ENCODE measurements at places on chromosomes 3 and 15.

DNA sequence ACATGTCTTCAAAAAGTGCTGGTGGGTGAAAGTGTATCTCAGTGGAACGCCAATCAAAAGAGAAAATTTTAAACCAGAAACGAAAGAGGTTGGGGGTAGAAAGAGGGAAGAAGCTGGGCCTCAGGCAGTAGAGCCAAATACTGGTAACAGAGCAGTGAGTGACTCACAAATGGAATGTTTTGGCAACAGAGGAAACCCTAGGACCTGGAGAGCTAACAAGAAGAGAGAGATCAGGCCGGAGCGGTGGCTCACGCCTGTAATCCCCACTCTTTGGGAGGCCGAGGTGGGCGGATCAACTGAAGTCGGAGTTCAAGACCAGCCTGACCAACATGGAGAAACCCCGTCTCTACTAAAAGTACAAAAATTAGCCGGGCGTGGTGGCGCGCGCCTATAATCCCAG, 450.8 kb upstream of the NAALADL2 start:
- no peak for DNase-seq

- DNase-seq = no peak
Measured at GRCh38 chr15:71050461-71050860, 64.8 kb upstream of the THSD4 start.

- DNase-seq = no peak
Measured at GRCh38 chr15:98904544-98904943, 103.0 kb downstream of the PGPEP1L start.

DNA sequence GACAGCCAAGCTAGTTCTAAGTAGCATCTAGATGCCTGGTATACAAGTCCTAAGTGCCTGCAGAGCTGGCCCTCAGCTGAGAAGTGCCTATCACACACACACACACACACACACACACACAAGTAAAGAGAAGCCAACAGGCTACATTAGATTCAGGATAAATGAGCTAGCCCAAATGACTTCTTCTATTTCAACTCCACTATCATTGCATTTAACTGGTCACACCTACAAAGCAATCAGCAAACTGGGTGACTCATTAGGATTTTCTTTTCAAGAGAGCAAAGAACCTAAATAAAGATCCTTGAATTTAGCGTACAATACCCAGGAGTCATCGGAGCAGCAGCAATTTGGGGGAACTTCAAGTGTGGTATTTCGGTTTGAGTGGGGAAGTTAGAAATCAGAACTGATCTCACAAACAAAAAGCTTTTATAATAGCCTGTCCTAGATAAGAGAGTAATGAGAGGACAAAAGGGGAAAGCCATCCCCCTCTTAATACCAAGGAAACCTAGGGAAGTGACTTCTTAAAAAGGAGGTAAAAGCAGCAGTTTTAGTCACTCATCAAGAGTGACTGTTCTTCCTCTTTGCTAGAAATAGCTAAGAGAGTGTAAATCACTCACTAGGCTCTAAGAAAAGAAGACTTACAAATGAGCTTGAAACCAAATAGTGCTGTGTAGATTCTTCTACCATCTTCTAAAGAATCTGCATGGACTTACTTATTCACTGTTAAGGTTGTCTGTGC, 112.7 kb downstream of the TNIK start:
- no peak for DNase-seq

GRCh38 chr3:83393276-83393675, 1565.5 kb upstream of the CADM2 start:
- no peak for DNase-seq

GRCh38 chr3:20319551-20319950, 133.5 kb upstream of the SGO1 start:
- DNase-seq = no peak

DNA sequence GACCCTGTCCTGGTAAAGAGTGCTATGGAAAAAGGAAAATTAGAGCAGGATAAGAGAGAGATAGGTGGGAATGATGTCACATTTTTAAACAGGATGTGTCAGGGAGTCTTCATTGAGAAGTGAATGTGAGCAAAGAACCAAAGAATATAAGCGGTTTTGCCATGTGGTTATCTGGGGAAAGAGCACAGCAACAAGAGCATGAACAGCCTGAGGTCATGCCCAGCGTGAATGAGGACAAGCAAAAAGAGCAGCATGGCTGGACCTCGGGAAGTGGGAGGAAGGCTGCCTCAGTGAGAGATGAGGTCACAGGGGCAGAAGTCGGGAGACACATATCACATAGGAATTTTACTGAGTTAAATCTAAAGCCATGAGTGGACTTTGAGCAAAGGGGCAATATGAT, 82.8 kb upstream of the HES1 start:
- no peak for DNase-seq

- no peak for DNase-seq
Measured at GRCh38 chr3:16398648-16399047, 114.9 kb downstream of the RFTN1 start.

- peak; percentile 14 for DNase-seq
Measured at GRCh38 chr3:177358977-177359592, 161.8 kb upstream of the TBL1XR1 start.

- DNase-seq = no peak
Measured at GRCh38 chr15:82799183-82799841, 6.6 kb downstream of the FSD2 start.

DNA sequence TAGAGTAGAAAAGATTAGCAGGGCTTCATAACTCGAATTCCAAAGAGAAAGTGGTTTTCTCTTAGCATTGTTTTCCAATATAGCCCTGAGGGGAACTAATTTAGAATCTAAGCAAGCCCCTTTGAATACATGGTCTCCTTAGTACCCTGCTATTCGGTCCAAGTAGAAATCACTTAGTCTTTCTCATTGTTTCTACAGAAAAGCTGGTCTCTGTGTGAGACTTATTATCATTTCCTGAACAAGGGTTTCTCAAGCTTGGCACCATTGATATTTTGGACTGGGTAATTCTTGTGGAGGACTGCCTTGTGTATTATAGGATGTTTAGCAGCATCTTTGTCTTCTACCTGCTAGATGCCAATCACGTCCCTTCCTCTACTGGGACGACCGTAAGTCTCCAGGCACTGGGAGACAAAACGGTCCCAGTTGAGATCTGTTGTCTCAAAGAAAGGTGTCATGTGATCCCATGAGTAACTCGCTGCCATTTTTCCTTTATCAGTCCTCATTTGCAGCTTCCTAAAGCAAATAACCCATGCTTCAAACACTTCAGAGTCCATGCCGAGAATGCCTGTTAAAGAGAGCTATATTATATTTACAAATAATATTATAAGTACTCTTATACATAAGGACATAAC, 230.7 kb upstream of the SLCO3A1 start:
- no peak for DNase-seq

- no peak for DNase-seq
Measured at GRCh38 chr3:140898340-140899180, 43.1 kb upstream of the SLC25A36 start.

DNA sequence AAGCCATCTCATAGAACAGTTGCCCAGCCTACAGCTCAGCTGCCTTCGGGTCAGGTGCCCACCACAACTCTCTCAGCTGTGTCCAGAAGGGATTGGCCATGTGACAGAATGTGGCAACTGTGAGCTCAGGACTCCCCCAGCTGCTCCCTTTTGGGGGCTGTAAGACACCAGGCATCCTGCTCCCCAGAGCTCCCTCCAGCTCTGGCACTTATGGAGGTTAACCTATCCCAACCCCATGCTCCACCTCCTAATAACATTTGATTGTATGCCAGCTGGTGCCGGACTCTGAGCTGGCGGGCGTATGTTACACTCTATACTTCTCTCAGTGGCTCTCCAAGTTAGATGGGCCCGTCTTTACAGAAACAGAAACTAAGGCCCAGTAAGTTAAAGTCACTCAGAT, 222.8 kb downstream of the FAM43A start:
- DNase-seq = no peak

- no peak for DNase-seq
Measured at GRCh38 chr3:197001972-197002700, 27.5 kb downstream of the MELTF start.

DNA sequence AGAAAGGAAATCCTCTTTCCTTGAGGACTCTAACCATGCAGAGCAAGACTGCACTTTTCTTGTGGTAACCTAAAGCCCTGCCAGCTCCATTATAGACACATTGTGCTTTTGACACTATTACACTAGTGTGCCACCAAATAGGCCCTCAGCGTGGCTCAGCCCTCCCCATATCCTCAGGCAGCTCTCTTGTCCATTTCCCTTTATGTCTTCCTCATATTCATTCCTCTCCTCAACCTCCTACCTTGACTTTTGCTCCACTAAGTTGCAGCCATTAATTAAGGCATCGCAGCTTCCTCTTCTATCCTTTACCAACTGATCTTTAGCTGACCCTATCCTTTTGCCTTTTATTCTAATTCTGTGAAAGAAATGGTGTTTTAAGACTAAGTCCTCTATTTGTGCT, 3.7 kb downstream of the ATG7 start:
- no peak for DNase-seq

DNA sequence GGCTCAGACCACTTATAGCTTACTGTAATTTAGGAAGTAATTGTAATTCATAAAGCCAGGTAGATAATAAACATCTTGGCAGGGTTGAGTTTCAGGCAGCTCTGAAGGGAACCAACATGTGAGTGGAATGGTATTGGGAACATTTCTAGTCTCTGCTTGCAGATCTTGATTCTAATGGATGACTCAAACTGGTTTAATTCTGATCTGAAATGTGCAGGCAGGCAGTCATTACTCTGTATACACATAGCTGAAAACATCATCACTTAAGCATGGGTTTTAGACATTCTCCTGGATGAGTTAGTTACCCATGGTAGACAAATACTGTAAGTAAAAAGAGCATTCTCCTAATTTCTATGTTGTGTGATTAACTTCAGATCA, 317.0 kb upstream of the TPRG1 start:
- no peak for DNase-seq

GRCh38 chr3:54988302-54988837, 60.5 kb upstream of the LRTM1 start:
- no peak for DNase-seq

GRCh38 chr3:53594276-53594675, 99.9 kb downstream of the CACNA1D start:
- DNase-seq = no peak

GRCh38 chr15:57522148-57522547, 69.6 kb upstream of the MYZAP start:
- no peak for DNase-seq

DNA sequence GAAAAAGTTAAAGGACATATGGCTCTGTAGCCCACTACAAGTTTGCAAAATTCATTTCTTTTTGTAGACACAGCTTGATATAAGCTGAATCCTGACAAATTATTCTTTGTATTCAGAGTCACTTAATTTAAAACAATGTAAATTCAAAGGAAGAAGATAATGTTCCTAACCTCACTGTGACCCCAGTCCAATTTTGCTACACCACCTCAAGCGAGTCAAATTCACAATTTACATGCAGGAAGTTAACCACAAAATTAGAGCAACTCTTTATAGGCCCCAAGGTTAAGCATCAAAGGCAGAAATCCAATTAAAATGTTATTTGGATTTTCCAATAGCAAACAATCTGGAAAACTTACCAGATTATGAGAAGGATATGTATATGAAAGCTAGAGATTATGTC, 119.5 kb upstream of the CNTN6 start:
- no peak for DNase-seq

All from stimulated activated CD8-positive, alpha-beta memory T cell treated with anti-CD3 and anti-CD28 coated beads, Interleukin-4, amount 100 ng/mL, for 1 hour (primary cell).